ENCODE measurements at places on chromosomes 4 and X. TPM values are rescaled to one million over a fixed set of nuclear protein-coding genes. Genes with fewer than 3 reads are reported as not detected.

PLXNA3 gene
- total RNA-seq, result 37.3 TPM

FGFBP1 gene
- not detected for total RNA-seq

RHOXF1 gene
- 35.0 TPM for total RNA-seq

ARSD gene
- total RNA-seq, result 25.4 TPM

RASSF6 gene
- 0.08 TPM for total RNA-seq

ZNF157 gene
- 0.68 TPM for total RNA-seq

APEX2 gene
- 16.6 TPM for total RNA-seq

All from testis (tissue), 5 donors.